ENCODE measurements at places on chromosomes 13 and 19.

DNA sequence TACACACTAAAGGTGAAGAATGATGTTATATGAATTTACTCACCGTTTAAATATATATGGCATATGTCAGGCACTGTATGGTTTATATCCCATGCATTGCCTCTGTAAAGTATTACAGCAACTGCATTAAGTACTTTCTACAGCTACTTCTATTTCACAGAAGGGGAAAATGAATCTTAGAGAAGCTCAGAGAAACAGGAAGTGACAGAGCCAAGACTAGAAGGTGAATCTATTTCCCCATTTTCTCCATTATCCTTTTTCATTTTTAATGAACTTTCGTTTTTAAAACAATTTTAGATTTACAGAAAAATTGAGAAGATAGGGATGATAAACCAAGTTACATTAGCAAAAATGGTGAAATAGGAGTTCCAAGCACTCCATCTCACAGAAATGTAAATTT lies 863.3 kb downstream of the UQCRFS1 start:
- DNase-seq: no peak

GRCh38 chr19:18697680-18698079 lies 14.2 kb downstream of the CRTC1 start:
- peak; percentile 47 for DNase-seq

DNA sequence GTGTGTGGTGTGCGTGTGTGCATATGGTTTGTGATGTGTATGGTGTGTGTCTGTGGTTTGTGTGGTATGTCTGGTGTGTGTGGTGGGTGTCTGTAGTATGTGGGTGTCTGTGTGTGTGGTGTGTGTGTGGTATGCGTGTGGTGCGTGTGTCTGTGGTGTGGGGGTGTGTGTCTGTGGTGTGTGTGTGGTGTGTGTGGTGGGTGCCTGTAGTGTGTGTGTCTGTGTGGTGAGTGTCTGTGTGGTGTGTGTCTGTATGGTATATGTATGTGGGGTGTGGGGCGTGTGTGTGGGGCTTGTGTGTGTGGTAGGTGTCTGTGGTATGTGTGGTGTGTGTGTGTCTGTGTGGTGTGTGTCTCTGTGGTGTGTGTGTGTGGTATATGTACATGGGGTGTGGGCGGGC lies 300.7 kb downstream of the TEX29 start:
- no peak for DNase-seq

GRCh38 chr13:34224877-34225276 lies 406.9 kb downstream of the RFC3 start:
- no peak for DNase-seq

DNA sequence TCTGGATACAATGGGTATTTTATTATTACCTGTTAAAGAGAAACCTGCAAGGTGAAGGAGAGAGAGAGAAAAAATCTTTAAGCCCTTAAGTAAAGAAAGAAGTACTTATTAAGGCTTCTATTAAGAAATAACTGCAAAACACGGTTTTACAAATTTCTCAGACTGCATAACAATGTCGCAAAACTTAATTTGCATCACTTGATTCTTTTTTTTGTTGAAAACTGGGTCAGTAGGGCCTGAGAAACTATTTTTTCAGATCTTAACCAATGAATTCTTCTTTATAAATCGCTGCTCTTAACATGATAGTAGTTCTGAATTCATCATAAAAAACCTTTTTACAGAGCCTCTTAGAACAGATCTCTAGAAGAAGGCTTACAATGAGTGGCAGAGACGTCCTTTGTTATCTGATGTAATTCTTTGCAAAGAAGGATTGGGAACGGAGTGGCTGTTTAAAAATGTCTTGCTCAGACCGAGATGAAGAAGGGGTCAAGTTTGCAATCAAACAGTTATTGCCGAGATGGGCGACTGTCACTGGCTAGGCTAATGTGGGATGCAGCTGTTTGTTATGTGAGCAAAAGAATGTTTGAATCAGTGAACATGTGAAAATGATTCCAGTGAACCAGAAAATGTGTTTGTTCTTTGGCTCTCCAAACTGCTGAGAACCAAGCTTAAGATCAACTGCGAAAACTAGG lies 76.3 kb downstream of the ZNF536 start:
- no peak for DNase-seq

DNA sequence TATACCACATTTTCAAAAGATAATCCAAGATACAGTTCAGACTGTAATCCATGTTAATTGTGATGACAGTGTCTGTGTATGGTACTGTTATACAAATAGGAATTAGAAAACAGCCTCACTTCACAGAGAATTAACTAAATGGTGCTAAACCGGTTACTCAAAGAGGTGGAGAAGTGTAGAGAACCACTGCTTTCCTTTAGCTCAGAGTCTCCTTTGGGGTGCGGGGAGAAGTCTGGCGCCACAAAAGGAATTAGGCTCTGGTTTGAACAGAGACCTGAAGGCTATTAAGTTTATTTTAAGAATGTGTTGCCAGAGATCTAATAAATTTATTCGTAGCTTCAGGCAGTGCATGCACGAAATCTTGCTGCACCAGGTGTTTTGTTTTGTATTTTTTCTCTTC lies 65.8 kb downstream of the FREM2 start:
- no peak for DNase-seq

DNA sequence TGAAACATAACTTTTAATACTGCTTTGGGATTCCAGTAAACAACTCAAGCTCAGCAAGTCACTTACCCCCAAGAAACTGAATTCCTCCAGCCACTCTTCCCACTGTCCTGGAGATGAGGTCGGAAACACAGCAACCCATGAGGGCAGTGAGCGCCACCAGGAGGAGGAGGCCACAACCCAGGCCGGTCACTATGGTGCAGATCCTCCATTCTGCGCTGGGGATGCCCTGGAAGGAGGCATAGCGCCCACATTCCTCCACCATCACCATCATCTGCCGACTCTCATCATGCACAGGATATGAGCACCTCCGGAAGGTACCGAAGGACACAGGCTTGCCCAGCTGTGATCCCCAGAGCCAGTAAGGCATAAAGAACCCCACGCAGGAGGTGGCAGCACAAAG lies 2.2 kb downstream of the LHFPL6 start:
- DNase-seq: peak; percentile 19

- DNase-seq: no peak
These were observed 54.0 kb upstream of the IRS2 start for GRCh38 chr13:109840201-109840892.

GRCh38 chr19:51354103-51354741 lies 12.0 kb downstream of the ETFB start:
- DNase-seq: no peak

DNA sequence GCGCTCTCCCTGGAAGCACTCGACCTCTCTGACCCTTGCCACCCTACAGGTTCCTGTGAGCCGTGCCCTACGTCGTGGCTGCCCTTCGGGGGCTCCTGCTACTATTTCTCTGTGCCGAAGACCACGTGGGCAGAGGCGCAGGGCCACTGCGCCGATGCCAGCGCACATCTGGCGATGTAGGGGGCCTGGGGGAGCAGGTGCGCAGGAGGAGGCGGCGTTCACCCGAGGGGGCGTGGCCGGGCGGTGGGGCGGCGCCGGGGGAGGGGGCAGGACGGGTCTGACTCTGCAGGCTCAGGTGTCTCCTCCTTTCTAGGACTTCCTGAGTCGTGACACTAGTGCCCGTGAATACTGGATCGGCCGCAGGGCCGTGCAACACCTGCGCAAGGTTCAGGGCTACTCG lies 26.4 kb downstream of the CLEC4M start:
- no peak for DNase-seq

DNA sequence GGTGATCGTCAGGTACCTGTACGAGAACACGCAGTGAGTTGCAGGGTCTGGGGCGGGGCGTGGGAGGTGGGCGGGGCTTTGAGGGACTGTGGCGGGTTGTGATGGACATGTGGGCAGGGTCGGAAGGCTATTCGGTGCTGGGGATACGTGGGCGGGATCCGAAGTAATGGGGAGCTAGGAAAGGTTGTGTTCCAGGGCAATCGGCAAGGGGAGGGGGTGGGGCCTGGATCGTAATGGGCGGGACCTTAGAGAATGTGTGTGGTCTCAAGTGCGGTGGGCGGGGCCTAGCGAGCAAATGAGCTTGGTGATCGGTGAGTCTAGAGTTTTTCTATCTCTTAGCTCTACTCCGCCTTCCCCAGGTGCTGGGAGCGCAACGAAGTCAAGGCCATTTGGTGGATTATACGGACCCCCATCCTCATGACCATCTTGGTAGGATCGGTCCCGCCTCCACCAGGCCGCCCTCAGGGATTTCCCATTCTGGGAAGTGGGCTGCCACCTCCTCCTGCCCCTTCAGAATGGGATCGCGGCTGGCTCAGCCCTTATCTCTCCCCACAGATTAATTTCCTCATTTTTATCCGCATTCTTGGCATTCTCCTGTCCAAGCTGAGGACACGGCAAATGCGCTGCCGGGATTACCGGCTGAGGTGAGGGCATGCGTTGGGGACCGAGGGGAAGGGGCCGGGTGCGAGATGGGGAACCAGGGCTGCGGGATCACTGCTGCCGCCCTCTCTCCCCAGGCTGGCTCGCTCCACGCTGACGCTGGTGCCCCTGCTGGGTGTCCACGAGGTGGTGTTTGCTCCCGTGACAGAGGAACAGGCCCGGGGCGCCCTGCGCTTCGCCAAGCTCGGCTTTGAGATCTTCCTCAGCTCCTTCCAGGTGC lies 9.6 kb downstream of the GIPR start:
- DNase-seq: peak; percentile 39

- DNase-seq: no peak
These were observed 524.2 kb upstream of the NBEA start for GRCh38 chr13:34417896-34418295.

GRCh38 chr19:50486823-50487515 lies 10.3 kb upstream of the GARIN5A start:
- DNase-seq: no peak

Data from NCI-H1092 treated with DMSO at 0.1 percent for 48 hours (cell line).